ENCODE measurements at places on chromosomes 13 and 19.
A peak's percentile ranks its signal among the peaks of the same experiment; 100 is the strongest.

DNA sequence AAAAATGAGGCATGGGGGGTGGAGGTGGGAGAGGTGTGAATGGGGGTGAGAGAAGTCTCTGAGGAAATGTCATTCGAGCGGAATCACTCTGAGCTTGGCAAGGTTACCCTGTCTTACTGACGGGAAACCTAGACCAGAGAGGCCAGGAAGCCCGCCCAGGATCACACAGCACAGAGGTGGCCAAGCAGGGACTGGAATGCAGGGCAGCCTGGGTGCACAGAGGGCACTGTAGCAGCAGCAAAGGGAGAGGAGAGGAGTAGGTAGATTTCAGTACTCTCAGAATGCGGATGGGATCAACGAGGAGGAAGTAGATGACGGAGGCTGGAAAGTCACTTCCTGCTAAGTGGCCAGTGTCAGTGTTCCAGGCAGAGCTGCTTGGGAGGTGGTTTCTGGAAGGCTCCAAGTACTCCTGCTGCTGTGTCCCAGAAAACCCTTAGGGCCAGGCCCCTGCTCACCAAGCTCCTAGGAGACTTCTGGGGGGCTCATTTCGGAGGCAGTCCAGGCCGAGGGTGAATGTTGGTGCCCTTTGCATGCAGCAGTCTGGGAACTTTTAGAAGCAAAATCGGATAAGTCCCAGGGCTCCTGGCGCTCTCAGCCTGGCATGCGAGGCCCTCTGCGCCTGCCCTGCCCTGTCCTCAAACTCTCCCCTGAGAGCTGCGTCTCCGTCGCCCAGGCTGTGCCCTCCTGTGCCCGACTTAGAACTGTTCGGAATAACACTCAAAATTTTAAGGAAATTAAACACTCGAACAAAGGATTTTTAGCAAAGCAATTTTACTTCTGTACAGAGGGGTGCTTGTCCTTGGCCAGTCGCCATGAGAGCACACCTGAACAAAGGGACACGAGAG is 33.5 kb downstream of the DNM2 start:
- DNase-seq, result no peak

DNA sequence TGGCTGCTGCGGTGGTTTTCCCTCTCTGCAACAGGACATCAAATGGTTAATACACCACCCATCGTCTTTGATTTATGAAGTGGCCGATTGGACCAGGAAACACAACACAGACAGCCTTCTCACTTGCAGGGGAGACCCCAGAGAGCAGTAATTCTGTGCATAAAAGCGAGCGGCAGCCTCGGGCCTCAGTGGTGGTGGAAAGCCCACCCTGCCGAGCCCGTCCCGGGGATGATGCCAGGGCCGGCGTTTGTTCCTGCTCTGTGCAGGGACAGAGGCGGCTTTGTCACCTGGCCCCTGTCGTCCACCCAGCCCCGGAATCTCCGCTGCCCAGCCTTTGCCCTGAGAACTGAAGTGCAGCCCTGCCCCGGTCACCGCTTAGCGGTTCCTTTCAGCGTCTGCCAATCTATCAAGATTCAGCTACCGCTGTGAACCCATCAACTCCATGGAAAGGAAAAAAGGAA is 184.4 kb downstream of the TSHZ3 start:
- no peak for DNase-seq

DNA sequence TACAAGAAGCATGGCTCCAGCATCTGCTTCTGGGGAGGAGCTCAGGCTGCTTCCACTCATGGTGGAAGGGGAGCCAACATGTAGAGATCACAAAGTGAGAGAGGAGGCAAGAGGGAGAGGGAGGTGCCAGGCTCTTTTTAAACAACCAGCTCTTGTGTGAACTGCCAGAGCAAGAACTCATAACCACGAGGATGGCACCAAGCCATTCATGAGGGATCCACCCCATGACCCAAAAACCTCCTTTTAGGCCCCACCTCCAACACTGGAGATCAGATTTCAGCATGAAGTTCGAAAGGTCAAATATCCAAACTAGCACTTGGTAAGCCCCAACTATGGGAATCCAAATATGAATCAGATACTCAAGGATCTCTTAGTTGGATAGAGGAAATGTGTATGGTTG is 131.2 kb downstream of the RXFP2 start:
- no peak for DNase-seq

- no peak for DNase-seq
These were observed 2.6 kb downstream of the LGI4 start for GRCh38 chr19:35132254-35132653.

DNA sequence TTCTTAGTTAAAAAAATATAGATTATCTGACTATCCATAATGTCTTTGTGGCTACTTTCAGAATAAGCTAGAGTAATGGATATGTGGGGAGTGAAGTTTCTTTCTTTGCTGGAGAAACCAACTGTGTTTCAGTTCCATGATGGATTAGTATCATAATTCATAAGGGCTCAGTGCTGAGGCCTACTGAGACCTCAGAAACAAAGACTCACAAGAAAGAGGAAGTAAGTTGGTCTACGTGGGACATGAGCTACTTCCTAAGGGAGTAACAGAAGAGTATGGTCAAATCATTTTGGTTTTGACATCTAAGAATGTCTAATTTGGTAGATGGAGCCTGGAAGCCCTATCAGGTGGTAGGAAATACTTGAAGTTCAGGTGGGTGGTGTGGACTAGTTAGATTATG is 99.0 kb upstream of the HTR2A start:
- DNase-seq, result no peak

- no peak for DNase-seq
These were observed 6.9 kb downstream of the CTU1 start for GRCh38 chr19:51101171-51101865.

DNA sequence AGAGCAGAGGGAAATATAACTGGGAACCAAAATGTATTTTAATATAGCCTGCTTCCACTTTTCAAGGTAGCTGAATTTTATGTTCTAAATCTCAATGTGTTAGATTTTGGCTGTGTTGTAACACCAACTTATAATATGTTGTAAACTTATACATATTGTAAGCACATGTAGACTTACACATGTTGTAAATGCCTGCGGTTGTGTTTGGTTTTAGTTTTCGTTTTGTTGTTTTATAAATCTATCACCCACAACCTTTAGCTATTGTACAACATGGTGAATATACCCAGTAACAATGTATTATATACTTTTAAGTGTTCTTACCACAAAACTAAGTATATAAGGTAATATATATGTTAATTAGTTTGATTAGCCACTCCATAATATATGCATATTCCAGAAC is 15.6 kb downstream of the KCTD4 start:
- DNase-seq, result no peak

GRCh38 chr19:7366701-7367420 is 18.1 kb downstream of the ARHGEF18 start:
- DNase-seq, result peak; percentile 46

DNA sequence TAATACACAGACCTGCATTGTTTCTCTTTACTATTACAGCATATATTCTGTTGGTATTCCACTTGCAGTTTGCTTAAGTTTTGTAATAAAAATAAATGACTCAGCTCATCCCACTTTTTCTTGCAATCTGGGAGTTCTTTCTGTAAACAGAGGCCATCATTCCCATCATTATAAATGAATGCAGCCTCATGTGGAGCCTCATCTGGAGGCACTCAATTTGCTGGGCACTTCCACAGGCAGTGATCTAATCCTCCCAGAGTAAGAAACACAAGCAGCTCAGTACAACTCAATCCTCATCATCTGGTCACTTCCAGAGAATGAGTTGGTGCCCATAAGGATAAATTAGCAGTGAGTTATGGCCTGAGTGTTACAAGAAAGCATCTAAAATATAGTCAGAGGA is 2801.9 kb downstream of the PCDH9 start:
- no peak for DNase-seq

- no peak for DNase-seq
These were observed 262.0 kb upstream of the TSHZ3 start for GRCh38 chr19:31611046-31611877.

DNA sequence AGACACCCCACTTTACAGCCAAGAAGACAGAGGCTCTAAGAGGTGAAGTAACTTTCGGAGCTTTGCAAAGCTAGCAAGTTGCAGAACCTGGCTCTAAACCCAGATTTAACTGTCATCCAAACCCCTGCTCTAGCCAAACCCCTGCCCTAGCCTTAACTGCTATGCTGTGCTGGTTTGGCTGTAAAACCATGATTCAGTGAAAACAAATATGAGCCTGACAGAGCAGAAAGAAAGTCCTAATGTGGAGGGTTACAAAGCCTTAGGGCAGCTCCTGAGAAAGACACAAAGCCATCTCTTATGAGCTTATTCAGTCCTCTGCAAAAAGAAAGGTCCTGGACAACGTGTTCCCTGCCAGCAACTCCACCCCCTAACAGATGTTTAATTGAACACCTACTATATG is 172.8 kb downstream of the KATNAL1 start:
- DNase-seq, result no peak

DNA sequence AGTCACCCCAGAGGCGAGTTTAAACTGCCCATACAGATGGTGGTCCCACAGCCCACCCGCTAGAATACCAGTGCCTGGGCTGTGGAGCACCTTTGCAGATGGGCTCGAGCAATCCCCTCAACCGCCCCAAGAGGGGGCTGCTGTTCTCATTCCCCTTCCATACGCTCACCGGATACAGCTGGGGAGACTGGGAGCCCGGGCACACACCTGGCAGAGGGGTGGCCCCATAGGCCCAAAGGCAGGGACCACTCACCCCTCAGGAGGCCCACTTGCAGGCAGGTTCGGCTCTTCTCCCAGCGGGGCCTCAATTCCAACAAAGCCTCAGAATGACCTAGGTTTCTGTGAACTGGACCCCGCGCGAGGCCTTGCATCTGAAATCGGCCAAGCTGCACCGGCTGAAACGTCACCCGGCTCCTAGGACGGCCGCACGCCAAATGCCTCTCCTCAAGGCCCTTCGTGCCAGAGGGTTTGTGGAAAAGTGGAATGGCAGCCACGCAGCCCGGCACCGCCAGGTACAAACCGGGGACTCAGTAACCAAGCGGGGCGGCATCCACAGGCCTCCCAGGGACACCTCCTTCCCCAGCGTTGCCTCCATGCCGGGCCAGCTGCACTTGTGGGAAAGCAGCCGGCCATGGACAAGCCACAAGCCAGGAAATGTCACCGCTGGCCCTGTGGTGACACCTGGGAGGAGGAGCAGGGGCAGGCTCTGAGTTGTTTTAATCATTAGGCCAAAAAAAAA is 18.7 kb downstream of the MLLT1 start:
- no peak for DNase-seq

DNA sequence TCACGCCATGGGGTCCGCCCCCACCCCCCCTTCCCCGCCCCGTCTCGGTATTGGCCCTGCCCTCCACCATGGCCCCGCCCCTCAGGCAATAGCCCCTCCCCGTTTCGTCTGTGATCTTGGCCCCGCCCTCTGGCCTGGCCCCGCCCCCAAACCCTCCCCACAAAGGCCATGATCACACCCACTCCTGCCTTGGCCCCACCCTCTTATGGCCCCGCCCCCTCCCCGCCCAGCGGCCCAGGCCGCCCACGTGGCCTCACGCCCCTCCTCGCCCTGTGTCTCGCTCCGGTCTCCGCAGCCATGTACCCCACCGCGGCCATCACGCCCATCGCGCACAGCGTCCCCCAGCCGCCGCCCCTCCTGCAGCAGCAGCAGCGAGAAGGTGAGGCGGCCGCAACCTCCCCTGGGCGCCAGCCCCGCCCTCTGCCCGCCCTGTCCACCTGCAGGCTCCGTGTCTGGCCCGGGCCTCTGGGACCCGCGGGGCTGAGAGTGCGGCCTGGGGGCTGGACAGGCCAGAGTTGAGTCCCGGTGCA is 61.3 kb downstream of the CELF5 start:
- no peak for DNase-seq

DNA sequence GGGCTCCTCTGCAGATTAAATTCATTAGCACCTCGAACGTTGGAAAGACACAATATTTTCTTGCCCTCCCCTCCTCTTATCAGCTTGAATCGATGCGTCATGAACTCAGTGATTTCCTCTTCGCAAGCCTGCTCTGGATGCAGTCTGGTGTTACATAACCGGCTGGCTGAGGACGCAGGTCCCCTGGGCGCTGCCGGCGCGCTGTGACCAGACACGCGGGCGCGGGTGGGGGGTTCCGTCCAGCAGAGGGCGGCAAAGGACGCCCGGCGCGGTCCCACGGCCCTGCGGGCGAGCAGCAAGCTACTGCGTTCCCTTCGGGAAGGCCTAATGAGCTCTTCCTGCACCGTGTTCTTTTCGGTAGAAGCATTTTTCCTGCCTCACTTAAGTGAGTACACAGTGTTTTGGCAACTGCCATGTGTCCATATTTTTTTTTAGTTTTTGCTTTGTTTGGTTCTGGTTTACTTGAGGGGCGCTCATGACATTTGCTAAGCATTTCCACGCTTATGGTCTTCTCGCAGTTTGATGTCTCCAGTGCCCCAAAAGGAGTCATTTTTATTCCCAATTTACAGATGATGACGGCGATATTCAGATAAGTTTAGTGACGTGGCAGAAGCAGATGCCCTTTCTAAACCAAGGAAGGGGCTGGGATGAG is 112.2 kb upstream of the MBNL2 start:
- peak; percentile 52 for DNase-seq

- no peak for DNase-seq
These were observed 85.1 kb downstream of the KATNAL1 start for GRCh38 chr13:30222254-30222653.

- no peak for DNase-seq
These were observed 2.6 kb downstream of the CSNK1A1L start for GRCh38 chr13:37102896-37103295.

- DNase-seq, result peak; percentile 84
These were observed 150.2 kb downstream of the NDFIP2 start for GRCh38 chr13:79631051-79631659.

GRCh38 chr13:50699874-50700663 is 143.4 kb downstream of the DLEU7 start:
- no peak for DNase-seq

GRCh38 chr13:113841353-113841650 is 22.6 kb downstream of the GAS6 start:
- DNase-seq, result no peak

GRCh38 chr19:14516746-14517438 is 1.3 kb downstream of the DNAJB1 start:
- no peak for DNase-seq

DNA sequence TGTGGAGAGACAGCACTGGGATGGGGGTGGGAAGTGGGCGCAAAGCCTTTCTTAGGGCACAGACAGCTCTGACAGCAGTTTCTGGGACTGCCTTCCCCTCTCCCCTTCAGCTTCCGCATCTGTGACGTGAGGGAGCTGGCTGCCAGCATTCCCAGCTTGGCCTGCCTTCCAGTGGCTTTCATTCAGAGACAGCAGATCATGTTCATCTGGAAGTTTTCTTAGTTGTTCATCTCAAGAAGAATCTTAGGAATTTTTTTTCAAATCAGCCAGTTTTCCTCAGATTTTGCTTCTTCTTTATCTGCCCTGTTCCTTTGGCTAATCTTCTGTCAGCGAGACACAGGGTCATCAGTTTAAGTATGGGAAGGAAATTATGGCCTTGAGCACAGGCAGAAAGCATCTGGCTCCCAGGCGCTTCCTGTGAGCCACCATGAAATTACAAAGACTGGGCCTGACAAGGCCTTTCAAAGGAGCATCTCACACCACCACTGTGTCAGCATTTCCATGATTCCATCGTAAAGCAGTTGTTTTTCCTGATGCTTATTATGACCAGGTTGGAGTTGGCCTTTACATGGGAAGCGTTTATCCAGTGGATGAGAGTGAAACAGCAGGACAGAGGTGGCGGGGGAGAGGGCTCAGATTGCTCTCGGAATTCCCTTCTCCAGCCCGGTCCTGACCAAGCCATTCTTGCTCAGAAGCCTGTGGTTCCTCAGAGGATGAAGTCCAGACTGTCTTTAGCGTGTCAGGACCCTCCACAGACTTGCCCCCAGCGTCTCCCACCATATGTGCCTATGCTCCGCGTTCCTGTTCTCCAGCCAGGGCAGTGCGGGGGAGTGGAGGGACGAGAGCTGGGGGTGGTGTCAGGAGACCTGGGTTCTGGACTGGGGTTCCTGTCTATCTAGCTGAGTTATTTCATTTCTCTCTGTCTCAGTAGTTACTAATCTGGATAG is 43.6 kb downstream of the ARHGAP35 start:
- DNase-seq, result no peak

All from SW 1271 (cell line).